NCI-H187 treated with DMSO at 0.1 percent for 48 hours (cell line): ENCODE measurements at places on chromosomes 5 and 9.

DNA sequence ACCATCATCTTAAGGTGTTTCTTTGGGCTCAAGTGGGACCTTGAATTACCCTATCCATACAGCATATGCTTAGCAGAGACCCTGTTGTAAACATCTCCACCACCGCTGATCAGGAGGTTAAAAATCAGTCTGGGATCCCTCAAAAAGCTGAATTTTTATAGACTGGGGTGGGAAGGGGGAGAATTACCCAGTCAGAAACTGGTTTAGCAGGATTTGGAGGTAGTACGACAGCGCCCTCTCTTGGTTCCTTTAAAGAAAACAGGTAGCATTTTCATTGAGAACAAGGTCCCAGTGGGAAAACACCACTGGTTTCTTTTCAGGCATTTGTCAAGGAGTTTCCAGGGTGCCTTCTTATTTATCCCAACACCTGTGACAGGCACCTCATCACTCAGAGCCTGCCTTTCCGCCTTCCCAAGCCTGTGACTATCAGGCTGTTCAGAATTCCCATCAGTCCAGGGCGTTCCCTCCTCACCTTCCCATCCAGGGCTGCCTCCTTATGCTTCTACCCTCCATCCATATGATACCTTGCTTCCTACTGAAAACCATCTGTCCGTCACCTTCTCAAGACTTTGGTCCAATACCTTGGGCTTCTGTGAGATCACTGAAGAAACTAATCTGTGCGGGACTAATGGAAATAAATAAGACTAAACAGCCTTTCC lies 203.8 kb upstream of the RAI14 start:
- no peak for DNase-seq

DNA sequence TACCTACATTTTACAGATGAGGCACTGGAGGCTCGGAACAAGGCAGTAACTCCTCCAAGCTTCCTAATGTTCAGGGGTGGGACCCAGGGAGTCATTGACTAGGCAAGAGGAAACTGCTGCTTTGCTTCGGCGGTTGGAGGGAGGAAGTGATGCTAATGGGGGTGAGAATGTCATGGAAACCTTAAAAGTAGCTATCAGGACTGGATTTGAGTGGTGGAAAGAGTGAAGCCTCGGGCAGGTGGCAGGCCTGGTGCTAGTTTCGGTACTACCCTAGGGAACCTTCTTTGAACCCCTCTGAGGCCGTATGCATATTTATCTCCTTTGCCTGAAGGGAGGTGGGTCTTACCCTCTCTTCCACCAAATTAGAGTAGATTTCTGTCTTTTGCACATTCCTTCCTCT lies 1.6 kb downstream of the BSPRY start:
- no peak for DNase-seq

DNA sequence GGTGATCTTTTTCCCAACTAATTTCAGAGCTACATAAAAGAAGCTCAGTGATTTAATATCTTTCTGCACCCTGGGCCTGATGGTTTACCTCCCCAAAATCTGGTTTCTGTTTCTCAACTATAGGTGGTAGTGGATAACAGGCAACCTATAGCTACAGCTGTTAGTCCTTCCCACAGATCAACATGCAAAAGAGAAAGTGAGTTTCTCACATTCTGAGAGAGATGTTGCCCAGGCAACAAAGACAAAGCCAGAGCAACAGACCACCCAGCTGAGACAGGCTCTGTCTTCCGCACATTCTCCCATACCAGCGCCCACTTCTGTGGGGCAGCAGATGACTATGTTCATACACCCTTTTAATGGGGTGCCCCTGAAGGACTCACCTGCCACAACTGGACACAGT lies 40.7 kb upstream of the PPP2R2B start:
- no peak for DNase-seq

GRCh38 chr5:73417303-73418034 lies 31.1 kb downstream of the FOXD1 start:
- DNase-seq = no peak

DNA sequence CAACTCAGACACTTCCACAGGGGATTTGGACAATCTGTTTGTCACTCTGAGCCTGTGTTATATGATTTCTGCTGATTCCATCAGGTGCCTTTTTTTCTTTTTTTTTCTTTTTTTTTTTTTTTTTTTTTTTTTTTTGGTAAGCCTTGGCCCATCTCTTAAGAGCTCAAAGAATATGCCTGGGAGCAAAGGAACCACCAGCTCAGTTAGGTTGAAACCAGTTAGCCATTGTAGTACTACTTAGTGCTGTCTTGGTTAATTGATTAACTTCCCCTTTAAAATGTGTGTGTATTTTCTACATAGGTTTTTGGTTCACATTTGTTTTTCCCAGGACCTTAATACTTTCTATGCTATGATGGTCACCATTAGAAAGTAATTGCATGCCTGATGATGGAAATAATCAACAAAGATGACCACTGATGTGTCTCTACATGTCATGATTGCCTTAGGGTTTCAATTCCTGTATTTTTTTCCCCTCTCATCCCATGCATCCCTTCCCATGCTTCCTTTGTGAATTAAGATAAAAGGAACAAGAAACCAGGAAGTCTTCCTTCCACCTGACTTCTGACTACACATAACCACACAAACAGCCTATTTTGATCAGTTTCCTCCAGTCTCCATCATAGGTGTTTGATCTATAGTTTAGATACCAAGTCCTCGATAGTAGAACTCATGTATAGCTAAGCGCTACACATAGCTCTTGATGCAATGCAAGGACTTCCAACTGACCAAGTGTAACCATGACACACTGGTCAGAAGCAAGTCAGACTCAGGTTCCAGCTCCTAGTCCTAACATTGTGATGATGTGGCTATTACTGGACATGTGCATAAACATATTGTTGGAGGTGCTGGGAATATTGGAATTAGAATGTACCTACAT lies 306.1 kb downstream of the EFNA5 start:
- no peak for DNase-seq

DNA sequence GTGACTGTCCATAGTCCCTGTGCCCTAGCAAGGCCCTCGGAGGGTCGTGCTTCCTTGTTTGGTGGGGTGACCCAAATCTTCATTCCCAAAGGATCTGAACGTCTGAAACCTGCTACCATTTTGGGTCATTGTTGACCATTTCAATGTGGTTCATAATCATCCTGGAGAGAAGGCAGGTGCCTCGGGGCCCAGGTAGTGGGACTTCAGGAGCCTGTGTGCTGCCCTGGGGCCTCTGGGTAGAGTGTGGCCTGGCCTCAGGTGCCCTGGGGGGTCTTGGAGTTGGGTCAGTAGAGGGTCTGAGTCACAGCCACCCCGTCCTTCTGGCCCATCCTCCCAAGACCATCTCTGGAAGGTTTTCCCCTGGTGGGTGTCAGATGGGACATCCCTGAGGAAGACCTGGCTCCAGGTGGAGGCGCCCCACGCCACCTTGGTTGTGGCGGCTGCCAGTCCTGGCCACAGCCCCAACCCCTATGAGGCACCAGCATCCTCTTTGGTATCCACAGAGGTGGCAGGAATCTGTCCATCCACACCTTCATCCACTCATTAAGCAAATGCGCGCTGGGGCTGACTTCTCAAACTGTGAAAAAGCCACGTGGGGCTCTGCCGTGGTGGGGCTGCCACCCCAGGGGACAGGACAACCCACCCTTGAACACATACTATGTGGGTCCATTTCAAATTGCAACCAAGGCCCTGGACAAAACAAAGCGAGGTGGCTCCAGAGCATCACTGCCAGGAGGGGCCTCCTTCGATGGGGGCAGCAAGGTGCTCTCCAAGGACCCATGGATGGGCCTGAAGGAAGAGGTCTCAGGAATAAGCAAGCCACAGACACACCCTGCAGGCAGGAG lies 41.6 kb upstream of the FCN1 start:
- DNase-seq = no peak

- DNase-seq = no peak
Measured at GRCh38 chr9:13001989-13002580, 227.3 kb downstream of the LURAP1L start.

DNA sequence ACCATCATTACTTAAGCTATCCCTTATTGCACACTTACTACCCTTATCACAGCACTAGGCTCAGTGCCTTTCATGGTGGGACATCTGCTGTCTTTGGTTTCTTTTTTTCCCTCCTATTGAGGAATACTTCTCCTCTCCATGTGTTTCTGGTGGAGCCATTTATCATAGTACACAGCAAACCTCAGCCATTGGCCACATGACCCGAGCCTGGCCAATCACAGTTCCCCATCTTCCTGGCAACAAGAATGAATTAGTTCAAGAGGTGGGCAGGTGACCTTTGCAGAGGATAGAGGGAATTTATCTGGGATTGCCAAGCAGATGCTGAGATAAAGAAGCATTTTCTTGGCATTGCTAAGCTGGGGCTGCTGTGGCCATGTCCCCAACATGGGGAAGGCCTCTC lies 101.1 kb upstream of the ZNF618 start:
- no peak for DNase-seq

GRCh38 chr5:74063821-74064220 lies 437.8 kb downstream of the ARHGEF28 start:
- DNase-seq = no peak

DNA sequence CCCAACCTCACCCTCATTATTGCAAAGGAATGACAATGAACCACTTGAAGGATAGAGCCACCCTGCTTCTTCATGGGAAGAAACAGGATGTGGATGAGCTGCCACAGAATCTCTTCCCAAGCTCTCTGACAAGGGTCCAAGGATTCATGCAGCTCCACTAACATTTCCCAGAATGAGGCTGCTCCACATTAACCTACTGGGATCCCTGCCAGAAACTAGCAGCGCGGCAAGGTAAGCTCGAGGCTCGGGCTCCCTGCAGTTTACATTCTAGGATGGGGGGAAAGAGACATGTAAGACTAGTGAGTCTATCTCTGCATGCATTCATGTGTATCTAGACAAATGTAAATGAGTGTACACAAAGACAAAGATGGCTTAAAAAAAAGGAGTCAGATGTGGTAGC lies 12.1 kb downstream of the DCAF12 start:
- DNase-seq = no peak
